ENCODE measurements at places on chromosomes 12 and 14.

- no peak for DNase-seq
Measured at GRCh38 chr12:4041187-4041885, 168.1 kb upstream of the PARP11 start.

GRCh38 chr14:57189070-57189469 lies 79.6 kb downstream of the EXOC5 start:
- peak; percentile 63 for DNase-seq

DNA sequence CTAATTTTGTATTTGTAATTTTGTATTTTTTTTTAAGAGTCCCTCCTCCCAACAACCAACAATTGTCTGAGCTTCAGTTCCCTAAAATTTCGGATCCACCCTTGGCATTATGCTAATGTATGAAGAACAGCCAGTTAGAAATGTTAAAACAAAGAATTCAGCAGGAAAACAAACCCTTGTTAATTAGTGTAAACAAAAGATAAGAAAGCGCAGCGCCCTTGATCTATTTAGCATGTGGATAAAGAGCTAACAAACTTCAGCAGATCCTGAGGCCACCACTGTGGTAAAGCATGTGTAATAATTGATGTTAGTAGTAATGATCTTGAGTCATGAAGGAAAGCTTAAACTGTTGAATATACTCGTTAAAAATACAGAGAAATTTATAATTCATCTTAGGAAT lies 199.8 kb downstream of the TMX1 start:
- no peak for DNase-seq

DNA sequence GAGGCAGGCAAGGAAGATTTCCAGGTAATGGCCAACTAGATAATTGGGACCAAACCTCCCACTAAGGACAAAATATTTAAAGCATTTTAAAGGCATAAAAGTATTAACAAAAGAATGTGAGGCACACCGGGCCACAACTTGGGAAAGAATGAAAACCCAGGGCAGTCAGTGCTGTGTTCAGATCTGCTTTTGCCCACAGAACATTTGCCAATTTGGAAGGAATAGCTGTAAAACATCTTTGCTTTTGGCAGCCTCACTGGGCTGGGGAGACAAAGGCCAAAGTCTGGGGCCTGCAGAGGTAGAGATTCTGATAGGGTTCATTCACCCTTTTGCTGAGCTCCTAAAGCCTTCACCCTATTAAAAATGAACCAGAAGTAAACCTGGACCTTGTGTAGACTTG lies 82.3 kb downstream of the SYNE3 start:
- peak; percentile 35 for DNase-seq

- peak; percentile 91 for DNase-seq
Measured at GRCh38 chr12:67441736-67442346, 172.7 kb downstream of the CAND1 start.

- DNase-seq = no peak
Measured at GRCh38 chr12:28865776-28866175, 283.3 kb upstream of the FAR2 start.

GRCh38 chr12:8035440-8036010 lies 3.0 kb downstream of the FOXJ2 start:
- DNase-seq = no peak

- DNase-seq = no peak
Measured at GRCh38 chr14:95240859-95241813, 78.6 kb downstream of the CLMN start.

DNA sequence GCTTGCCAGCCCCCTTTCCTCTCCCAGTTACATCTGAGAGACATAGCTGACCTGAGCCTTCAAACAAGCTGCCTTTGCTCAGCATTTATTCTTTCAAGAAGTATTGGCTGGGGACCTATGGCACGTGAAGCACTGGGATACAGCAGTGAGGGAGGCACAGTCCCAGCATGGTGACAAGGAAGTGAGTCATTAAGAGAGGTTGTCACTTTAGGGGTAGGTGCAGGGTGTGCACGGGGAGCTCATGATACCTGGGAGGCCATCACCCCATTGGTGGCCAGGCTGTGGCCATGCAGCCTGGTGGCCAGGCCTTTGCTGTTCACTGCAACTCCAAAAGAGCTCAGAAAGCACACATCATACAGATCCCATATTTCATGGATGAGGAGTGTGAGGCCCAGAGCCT lies 5.7 kb upstream of the KRT75 start:
- DNase-seq = no peak

- DNase-seq = no peak
Measured at GRCh38 chr12:111405859-111406473, at the start of gene SH2B3. SH2B3 (plus strand) TSS chr12:111405923; CDS start chr12:111418146, 12,223 bp downstream.

- DNase-seq = peak; percentile 78
Measured at GRCh38 chr14:64841121-64841651, 38.5 kb downstream of the SPTB start.

- DNase-seq = no peak
Measured at GRCh38 chr12:120678572-120678971, 8.4 kb upstream of the MLEC start.

DNA sequence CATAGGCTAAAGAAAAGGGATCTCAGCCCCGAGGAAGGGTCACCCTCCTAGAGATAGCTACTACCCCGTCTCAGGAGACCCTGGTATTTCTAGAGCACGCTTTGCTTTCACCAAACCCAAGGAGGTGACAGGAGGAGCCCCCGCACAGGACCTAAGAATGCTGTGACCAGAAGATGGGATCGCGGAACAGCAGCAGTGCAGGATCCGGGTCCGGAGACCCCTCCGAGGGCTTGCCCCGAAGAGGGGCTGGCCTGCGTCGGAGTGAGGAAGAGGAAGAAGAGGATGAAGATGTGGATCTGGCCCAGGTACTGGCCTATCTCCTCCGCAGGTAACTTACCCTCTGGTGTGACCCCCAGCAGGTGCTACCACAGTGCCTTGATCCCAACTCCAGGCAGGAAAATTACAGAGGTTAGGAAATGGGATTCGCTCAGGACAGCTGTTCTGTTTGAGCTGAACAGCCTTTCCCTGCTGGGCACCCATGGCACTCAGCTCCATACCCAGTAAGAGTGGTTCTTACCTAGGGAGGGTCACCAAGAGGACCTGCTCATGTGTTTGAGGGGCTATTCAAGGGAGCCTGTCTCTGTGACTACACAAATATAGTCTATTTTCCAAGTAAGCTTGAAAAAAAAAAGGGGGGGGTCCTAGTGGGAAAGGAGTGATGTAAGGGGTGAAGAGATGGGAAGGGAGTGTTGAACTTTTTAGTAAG lies 826 bp upstream of the NRL start:
- DNase-seq = no peak

GRCh38 chr14:61281186-61281947 lies at the start of gene TMEM30B:
TMEM30B (minus strand) TSS chr14:61281338; CDS start chr14:61281147, 191 bp downstream.
- no peak for DNase-seq

DNA sequence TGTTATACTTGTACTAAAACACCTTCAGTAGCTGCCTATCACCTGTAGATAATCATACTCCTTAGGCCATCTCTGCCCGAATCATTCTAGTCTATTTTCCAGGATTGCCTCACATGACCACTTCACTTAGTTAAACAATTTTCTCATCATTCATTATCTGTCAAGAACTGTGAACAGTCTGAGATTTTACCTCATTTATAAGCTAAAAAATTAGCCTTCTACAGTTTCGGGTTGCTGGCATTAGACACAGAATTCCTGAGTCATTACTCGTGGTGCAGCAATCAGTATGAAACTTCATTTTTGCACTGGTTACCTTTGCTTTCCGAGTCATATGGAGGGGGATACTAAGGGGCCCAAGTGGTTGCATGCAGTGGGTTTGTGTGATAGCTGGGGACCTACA lies 57.6 kb upstream of the OTOGL start:
- peak; percentile 74 for DNase-seq

GRCh38 chr12:69966839-69967238 lies 141.8 kb downstream of the MYRFL start:
- no peak for DNase-seq

DNA sequence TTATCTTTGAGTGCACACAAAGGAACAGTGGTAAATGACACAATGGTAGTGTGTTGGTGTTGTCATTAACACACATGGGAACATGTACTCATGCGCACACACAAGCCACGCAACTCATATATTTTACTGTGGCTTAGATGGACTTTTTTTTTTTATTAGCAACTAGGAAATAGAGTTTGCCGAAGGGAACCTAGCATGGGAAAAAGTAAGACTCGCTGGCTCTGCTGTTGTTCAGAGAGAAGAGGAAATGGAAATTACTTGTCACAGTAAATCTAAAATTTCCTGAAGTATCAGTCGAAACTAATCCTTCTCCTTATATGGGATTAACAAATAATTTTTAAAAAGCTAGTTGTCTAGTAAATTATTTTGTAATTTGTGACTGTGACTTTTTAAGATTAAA lies 33.7 kb upstream of the IL22 start:
- DNase-seq = no peak

DNA sequence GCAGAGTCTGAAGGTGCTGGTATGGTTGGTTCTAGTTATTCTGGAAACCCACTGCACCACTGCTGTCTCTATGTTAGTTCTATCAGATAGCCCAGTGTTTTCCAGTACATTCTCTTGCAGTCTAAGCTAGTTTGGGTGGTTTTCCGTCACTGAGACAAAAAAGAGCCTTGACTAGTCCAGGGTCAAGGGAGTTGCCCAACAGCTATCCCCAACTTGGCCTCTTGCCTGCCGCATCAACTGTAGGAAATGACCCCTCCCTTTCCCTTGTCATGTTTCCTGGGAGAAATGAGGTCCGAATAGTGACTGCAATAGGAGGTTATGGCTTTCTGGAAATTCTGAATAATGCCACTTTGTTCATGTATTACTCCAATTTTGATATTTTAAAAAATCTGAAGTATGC lies 160.4 kb downstream of the EFCAB11 start:
- no peak for DNase-seq

GRCh38 chr12:59494617-59495016 lies 101.2 kb upstream of the SLC16A7 start:
- no peak for DNase-seq

DNA sequence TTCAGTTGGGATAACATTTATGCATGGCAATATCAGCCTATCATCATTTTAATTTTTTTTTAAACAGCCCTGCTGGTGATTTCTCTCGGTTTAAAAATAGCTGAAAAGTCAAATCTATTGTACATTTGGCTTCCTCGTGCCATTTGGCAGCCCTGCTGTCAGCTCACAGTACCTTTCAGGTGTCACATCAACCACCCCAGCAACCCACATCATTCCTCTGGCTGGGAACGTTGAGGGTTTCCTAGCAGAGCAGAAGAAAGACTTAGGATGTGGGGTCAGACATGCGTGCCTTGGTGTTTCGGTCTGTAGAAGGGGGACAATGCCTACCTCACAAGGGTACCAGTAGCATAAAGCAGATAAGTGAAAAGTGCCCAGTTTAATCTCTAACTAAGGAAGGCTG lies 15.8 kb downstream of the PEBP1 start:
- DNase-seq = no peak

DNA sequence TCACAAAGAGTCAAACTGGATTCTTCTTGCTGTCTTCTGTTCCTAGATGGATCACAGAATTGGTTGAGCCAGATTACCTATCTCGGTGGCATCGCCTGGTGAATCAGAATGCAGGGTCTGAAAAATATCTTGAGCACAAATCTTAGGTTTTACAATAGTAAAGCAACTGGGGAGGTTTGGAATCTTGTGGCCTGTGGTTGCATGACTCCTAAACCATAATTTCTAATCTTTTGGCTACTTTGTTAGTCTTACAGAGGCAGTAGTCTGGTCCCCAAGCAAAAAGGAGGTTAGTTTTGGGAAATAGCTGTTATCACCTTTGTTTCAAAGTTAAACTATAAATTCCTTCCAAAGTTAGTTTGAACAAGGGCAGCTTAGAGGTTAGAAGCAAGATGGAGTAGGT lies 1488.5 kb upstream of the FLRT2 start:
- DNase-seq = peak; percentile 49

DNA sequence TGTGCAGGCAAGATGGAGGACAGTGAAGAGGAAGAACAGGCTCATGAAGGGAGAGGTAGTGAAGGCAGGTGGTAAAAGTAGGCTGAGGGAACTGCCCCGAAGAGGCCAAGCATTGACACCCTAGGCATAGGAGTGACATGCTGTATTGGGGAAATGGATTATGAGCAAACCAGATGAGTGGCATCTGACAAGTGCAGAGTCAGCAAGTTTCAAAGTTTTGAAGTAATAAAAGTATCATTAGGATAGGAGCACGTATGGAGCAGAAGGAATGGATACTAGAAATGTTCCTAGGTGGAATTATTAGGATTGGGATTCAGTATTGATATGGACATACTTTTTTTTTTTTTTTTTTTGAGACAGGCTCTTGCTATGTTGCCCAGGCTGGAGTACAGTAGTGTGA lies 139.8 kb downstream of the SAMD4A start:
- DNase-seq = no peak

GRCh38 chr12:130799051-130799450 lies 40.0 kb downstream of the STX2 start:
- no peak for DNase-seq

- no peak for DNase-seq
Measured at GRCh38 chr12:90234472-90234871, 525.8 kb upstream of the ATP2B1 start.

GRCh38 chr12:94793191-94793595 lies 142.8 kb upstream of the TMCC3 start:
- no peak for DNase-seq

DNA sequence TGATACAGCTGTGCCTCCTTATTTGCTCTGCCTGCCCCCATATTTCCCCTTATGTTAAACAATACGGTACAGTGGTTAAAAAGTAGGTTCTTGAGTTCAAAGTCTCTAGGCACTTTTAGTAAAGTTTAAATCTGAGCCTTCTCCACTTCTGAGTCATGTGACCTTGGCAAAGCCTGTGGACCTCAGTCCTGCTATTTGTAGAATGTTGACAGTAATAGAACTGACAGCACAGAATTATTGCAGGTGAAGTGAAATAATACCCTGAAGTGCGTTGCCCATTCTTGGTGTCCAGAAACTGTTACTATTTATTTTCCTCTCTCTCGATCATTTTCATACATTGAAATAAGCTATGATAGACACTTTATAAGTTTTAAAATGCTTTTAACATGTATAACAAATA lies 499.7 kb downstream of the EGLN3 start:
- DNase-seq = peak; percentile 16

- DNase-seq = no peak
Measured at GRCh38 chr12:18108611-18109010, 18.6 kb upstream of the RERGL start.

DNA sequence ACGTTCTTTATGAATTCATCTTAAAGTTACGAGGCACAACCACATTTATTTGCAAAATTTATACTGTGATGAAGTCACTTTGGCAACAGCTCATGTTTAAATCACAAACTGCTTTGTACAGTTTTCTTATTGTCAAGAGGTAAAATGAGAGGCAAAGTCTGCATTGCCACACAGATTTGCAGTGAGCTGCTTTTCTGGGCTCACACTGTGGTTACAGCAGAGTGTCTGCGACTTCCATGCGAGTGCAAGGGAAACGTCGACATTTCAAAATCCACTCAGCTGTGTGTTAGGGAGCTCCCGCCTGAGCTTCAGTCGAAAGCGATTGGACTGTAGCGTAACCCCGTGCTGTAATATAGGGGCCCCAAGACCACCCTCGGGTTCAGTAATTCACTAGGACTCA lies 13.0 kb downstream of the MTA1 start:
- no peak for DNase-seq

- peak; percentile 64 for DNase-seq
Measured at GRCh38 chr12:67025543-67026114, 243.5 kb upstream of the CAND1 start.

Measured in astrocyte of the hippocampus (primary cell).